Endodermal cell (in vitro differentiated cells): ENCODE measurements at places on chromosomes 3 and 15.

GRCh38 chr3:159953325-159954085 lies 35.1 kb upstream of the IL12A start:
- DNase-seq: no peak

- peak; percentile 83 for DNase-seq
Observed at GRCh38 chr3:138113326-138113725, 2.1 kb downstream of the DZIP1L start.

DNA sequence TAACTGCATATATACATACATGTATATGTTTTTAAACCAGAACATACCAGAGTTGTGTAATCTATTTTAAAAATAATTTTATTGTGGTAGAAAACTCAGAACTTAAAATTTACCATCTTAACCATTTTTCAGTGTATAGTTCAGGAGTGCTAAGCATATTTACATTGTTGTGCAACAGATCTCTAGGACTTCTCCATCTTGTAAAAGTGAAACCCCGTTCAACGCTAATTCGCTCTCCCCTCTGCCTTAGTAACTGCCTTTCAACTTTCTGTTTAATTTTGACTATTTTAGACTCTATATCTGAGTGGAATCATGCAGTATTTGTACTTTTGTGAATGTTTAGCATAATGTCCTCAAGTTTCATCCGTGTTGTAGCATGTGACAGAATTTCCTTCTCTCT lies 51.8 kb upstream of the SSR3 start:
- no peak for DNase-seq

- DNase-seq: no peak
Observed at GRCh38 chr3:64541803-64542202, 146.0 kb downstream of the ADAMTS9 start.

DNA sequence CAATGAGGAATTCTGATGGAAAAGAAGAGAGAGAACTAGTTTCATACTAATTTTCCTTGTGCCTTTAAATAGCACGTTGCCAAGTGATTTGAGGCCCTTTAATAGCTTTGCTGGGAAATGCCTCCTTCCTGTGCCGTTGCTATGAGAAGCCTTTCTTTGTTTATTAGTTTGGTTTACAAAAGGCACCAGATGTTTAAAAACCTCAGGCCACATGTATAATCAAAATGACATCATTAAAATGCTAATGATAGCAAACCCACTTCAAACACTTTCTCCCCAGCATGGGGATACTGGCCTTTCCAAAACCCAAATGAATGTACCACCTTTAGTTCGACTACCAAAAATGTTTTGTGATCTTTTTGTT lies 50.0 kb upstream of the TBC1D23 start:
- DNase-seq: no peak

GRCh38 chr3:139267300-139268246 lies 76.2 kb upstream of the MRPS22 start:
- DNase-seq: peak; percentile 10

DNA sequence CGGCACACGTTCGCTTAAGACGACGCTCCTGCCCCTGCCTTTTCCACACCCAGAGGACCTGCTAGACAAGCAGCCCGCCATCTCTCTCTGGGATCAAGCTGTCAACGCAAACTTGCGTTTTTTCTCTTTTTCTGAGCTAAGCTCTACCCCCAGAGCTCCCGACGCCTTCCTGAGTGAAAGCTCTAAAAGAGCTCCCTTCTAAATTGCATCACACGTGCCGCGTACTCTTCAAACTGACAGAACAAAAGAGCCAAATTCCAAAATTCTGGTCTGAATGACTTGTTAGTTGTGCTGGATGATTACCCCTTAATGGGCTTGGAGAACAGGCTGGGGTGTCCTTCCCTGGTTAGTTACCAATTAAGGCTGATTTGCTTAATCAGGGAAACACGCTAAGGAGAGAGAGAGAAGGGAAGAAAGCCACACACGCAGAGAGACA lies 81.2 kb downstream of the MDFIC2 start:
- DNase-seq: no peak

GRCh38 chr3:21826416-21826815 lies 75.4 kb upstream of the ZNF385D start:
- DNase-seq: no peak

GRCh38 chr3:195897853-195898415 lies 10.4 kb downstream of the TNK2 start:
- peak; percentile 75 for DNase-seq

DNA sequence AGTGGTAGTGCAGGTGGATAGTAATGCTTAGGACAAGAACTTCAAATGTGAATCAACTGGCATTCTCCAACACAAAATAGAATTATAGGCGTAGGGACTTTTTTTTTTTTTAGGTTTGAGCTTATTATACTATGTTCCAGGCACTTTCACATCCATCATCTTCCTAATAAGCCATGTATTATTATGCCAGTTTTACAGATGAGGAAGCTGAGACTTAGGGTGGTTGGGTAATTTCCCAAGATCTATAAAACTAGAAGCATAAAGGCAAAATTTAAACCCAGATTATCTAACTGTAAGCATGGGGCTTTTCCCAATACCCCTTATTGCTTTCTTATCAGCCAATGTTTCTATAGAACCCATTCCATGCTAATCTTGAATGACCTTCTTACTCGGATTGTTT lies 75.1 kb upstream of the ETV5 start:
- no peak for DNase-seq

- no peak for DNase-seq
Observed at GRCh38 chr3:1469687-1470086, 376.9 kb downstream of the CNTN6 start.

- no peak for DNase-seq
Observed at GRCh38 chr15:98405013-98405412, 243.3 kb upstream of the IGF1R start.

- DNase-seq: peak; percentile 73
Observed at GRCh38 chr3:76043746-76044145, 258.4 kb upstream of the ZNF717 start.

GRCh38 chr3:25350725-25351114 lies 77.3 kb upstream of the RARB start:
- no peak for DNase-seq

GRCh38 chr3:117774130-117774529 lies 1064.6 kb downstream of the TUSC7 start:
- no peak for DNase-seq

DNA sequence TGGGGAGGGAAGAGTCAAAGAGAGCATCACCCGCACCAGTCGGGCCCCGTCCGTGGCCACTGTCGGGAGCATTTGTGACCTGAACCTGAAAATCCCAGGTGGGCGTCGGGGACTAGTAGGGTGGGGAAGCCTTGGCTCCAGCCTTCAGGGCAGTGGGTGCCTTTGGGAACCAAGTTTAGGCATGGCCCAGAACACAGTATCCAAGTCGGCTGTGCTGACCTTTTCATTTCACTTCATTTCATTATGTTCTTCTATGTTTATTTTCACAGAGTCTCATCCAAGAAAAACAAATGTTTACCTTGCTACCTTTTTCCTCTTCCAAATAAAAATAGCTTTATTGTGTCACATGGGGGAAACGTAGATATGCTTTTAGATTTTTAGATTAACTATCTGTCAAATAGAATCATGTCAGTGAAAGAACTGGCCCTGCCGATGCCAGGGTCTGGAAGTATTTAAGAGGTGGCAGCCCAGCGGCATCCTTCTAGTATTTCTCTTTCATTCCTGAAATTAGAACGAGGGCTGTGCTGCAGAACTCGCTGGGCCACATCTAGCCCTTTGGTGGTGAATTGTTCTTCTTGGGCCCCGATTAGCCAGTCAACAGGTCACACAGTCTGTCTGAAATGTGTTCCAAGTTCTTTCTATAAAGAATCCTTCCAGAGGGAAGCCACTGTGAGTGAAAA lies 60.5 kb downstream of the DNASE1L3 start:
- no peak for DNase-seq

DNA sequence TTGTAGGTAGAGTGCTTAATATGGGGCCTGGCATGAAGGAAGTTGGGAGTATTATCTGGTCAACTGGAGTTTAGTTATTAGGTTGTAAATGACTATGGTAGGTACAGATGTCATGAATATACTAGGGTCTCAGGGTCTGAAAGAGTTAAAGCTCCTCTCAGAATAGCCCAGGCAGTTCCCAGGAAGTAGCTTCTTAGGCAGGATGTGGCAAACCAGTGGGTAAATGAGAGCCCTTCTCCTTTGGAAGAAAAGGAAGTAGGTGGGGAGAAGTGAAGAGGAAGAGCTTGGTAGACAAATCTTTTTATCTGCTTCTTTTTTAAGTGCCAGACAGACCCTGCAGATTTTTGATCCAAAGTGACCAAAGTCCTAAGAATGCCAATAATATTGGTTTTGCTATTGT lies 24.5 kb downstream of the MAP2K1 start:
- DNase-seq: no peak

GRCh38 chr15:42491539-42492225 lies 741 bp upstream of the ZNF106 start:
- no peak for DNase-seq

GRCh38 chr3:64496786-64497490 lies 190.9 kb downstream of the ADAMTS9 start:
- no peak for DNase-seq

GRCh38 chr3:40847551-40847992 lies 322.8 kb downstream of the ZNF621 start:
- DNase-seq: peak; percentile 91

GRCh38 chr3:192959773-192960172 lies 42.1 kb upstream of the MB21D2 start:
- DNase-seq: no peak

DNA sequence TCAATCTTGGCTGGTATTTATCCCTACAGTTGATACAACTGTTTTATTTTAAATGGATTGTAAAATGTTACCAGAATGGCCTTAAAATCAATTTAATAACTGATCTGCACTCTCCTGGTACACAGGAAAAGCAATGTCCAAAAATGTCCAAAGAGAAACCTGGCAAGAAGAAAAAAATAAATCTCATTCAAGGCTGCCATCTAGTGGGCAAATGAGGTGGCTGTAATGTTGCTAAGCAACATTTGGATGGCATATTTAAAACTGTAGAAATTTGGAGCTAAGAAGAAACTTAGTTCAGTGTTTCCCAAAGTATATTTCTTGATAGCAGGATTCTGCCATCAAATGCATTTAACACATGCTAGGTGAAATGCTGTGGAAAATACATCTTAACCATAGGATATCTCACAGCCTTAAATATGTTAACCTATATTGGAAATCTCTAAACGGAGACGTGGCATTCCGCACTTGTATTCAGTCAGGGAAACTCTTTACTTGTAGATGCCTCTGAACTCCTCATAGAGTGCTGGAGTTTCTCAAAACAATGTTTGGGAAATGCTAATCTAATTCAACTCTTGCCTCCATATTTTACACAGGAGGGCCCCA lies 216.8 kb downstream of the ERC2 start:
- DNase-seq: peak; percentile 68

- DNase-seq: no peak
Observed at GRCh38 chr3:19891740-19892139, 42.3 kb downstream of the EFHB start.

DNA sequence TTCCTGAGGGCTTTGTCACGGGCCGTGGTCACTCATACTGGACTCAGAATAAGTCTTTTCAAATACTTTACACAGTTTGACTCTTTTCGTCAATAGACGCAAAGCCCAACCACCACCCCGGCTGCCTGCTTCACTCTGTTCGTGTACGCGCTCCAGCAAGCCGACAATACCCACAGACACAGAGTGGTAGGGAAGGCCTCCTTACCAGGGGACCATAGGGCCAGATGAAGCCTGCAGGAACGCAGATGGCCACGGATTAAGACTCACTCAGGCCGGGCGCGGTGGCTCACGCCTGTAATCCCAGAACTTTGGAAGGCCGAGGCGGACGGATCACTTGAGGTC lies 29.7 kb downstream of the EFCAB12 start:
- peak; percentile 62 for DNase-seq

DNA sequence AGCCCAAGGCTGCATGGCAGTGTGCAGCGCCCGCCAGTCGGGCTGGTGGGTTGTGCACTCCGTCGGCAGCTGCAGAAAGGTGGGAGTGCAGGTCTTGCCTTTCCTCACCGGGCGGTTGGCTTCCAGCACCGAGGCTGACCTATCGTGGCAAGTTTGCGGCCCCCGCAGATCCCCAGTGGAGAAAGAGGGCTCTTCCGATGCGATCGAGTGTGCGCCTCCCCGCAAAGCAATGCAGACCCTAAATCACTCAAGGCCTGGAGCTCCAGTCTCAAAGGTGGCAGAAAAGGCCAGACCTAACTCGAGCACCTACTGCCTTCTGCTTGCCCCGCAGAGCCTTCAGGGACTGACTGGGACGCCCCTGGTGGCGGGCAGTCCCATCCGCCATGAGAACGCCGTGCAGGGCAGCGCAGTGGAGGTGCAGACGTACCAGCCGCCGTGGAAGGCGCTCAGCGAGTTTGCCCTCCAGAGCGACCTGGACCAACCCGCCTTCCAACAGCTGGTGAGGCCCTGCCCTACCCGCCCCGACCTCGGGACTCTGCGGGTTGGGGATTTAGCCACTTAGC lies 4.3 kb downstream of the ISL2 start:
- peak; percentile 88 for DNase-seq

DNA sequence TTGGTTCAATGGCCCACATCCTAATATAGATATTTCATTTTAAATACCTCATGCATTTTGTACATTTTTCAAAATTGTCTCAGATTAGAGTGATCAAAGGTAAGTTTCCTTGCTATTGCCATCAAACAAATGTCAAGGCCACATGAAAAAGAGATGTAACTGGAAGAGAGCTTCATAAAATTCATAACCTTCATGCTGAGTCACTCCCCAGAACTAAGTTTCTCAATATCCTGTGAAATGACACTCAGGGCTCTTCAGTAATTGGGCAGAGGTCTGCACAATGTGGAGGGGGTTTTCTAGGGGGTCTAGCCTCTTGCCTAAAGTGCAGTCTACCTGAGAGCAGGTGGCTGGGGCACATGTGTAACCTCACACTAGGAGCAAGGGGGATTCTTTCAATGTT lies 152.2 kb upstream of the SLC2A2 start:
- no peak for DNase-seq

DNA sequence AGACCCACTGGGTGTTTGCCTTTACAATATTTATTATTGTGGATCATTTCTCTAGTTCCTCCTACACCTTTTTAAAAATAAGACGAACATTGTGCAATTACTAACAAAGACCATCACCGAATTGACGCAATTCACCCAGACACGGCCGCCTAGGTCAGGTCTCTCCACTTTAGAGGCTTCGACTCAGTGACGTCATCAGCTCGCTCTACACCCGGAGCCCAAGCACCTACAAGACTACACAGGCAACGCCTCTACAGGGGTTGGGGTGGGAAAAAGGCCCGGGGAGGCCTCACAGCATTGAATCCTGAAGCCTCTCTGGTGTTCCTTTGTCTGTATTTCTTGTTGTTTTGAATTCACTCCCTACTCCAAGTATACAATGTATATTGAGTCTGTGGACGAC lies 16.6 kb downstream of the ZIC4 start:
- peak; percentile 74 for DNase-seq

DNA sequence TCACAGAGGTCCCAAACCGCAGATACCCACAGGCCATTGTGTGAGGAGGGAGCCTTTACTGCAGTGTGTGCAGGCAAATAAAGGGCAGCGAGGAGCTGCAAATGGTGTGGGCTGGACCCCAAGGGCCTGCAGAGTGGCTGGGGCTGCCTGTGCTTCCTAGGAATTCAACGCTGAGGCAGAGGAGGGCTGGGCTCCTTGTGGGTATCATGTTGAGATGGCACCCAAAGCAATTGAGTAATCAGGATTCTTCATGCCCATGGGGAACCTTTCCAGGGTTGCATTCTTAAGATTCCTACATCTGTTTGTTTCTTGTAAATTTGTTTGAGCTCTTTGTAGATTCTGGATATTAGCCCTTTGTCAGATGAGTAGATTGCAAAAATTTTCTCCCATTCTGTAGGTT lies 85.4 kb upstream of the LIPC start:
- DNase-seq: peak; percentile 68

- DNase-seq: no peak
Observed at GRCh38 chr3:55170444-55170843, 242.6 kb upstream of the LRTM1 start.
